ENCODE measurements at places on chromosomes 1 and 21.

DNA sequence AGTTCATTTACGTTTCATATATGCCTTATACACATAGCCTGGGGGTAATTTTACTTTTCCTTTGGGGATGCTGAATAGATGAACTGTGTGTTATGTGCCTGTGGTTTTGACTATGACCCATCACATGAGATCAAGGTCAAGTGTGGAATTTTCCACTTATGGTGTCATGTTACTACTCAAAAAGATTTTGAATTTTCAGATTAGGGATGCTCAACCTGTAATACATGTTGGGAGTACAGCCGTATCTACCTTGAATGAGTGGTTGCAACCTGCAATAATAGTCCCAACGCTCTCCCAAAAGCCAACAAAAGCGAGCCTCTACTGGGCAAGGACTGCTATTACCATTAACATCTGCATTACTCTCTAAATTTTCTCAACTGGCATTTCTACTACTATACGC lies 68.5 kb upstream of the SDC3 start:
- no peak for DNase-seq

DNA sequence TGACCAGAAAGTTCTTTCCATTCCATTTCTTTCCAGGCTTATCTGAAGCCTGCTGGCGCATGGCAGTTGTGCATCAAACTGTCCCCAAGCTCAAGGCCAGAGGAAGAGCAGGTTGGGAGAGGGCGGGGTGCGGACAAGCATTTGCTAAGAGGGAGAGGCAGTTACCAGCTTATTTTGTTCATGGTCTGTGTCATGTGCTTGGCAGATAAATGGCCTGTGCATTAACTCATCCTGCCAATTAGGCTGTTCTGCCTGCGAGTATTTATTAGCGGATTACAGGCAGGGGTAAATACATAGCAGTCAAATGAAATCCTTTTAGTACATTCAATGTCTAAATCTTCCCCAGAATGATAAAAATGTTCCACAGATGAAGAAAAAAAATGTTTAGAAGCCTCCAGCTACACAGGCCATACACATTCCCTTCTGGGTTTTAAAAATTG lies 48.9 kb upstream of the B3GALNT2 start:
- no peak for DNase-seq

DNA sequence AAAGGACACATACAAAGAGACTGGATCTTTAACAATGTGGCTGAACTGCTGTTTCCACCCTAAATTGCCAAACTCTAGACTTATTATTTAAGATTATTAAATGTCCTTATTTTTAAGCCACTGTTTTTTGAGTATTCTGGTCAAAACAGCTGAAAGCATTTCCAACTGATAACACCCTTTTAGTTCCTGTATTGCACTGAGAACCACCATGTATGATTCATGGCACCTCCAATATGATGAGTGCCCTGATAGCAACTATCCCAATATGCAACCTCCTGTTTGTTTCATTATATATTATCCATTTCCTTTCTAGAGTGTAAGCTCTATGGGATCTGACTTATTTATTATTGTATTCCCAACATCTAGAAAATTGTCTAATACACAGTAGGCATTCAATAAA lies 269.4 kb downstream of the HHIPL2 start:
- DNase-seq = no peak

- DNase-seq = no peak
Measured at GRCh38 chr1:187443939-187444338, 615.2 kb downstream of the PLA2G4A start.

- DNase-seq = no peak
Measured at GRCh38 chr1:1162597-1163537, 10.8 kb upstream of the TTLL10 start.

GRCh38 chr1:29962831-29963247 lies 726.5 kb downstream of the PTPRU start:
- no peak for DNase-seq

DNA sequence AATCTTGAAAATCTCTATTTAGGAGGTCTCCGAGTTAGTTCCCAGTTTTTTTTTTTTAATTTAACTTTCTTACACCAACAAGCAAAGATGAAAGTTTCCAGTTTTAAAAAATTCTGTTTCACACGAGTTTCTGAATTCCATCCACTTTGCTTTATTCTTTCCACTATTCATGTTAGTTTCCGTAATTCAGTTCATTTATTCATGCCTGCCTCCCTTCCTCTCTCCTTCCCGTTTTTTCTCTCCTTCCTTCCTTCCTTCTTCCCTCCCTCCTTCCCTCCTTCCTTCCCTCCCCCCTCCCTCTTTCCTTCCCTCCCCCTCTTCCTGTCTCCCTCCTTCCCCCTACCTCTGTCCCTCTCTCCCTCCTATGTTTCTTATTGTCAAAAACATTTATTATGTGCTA lies 22.3 kb downstream of the ADGRL2 start:
- DNase-seq = no peak

DNA sequence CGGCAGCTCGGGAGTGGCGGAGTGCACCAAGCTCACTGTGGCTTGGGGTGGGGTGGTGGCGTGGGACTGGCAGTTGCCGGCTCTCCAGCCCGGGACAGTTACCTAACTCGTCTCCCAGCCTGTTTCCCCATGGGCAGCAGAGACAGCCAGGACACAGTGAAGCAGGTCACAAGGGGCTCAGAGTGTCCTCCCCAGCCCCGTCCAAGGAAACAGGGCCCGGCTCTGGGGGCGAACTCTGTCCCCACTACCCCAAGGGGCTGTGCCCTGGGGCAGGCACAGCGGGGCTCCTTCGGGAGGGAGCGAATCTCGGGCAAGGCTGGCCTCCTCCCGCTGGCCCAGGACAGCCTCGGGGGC lies 759 bp downstream of the GPR157 start:
- DNase-seq = no peak

- DNase-seq = no peak
Measured at GRCh38 chr1:119462964-119463363, 44.0 kb upstream of the HSD3B1 start.

DNA sequence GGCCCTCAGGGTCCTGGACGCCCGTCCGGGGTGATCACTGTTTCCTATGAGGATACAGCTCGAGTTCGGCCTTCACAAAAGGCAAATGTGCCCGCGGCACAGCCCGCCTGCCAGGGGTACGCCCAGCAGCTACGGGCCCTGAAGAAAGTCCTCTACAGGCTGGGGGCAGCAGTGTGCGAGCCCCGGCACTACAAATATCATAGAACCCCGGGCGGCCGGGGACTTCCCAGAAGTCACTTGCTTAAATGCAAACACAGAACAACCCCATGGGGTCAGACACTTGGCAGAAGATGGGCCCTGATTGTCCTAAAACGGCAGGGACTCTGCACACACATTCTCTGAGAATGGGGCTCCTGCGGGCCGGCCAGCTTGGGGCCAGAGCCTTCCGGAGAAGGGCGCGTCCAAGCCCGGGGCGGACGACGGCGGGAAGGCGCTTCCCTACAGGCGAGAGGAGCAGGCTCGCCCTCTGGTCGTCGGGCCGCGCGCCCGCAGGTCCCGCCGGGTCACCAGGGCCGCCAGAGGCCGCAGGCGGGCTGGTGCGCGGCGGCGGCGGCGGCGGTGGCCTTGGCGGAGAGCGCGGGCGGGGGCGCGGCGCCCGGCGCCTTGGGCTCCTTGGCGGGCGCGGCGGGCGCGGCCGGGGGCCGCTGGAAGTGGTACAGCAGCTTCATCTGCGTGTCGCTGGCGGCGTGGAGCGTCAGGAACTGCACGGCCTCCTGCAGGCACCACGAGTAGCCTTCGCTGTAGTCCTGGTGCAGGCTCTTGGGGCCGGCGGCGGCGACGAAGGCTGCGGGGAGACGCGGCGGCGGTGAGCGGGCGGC lies 888 bp downstream of the HES5 start:
- no peak for DNase-seq

DNA sequence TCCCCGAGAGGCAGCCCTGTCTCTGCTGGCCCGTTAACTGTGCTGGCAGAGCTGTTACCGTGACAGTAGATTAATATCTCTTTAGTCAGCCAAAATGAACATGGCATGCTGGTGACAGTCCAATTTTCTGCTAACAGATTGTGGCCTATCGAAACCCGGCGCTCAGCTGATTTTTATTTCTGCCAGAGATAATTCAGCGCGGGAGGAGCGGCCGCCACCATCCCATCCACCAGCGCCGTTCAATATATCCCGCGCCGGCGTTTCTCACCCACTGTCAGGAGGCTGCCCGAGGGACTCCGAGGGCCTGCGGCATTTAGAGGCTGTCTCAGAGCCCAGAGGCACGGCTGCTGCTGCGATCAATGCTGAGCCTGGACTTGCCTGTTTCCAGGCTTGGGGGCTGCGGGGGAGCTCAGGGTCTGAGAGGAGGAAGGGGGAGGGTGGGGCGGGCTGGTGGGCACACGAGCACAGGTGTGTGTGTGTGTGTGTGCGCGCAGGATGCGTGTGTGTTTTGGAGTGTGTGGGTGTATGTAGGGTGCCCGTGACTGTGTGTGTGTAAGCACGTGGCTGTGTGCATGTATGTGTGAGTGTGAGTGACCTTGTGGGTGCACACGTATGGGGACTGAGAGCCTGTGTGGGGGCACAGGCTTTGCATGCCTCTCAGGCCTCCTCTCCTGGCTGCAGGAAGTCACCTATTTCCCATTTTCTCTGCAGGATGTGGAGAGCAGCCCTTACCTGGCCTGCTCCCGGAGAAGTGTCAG lies 109.7 kb upstream of the ACTRT2 start:
- DNase-seq = no peak

GRCh38 chr1:232422898-232423297 lies 207.0 kb downstream of the SIPA1L2 start:
- no peak for DNase-seq

DNA sequence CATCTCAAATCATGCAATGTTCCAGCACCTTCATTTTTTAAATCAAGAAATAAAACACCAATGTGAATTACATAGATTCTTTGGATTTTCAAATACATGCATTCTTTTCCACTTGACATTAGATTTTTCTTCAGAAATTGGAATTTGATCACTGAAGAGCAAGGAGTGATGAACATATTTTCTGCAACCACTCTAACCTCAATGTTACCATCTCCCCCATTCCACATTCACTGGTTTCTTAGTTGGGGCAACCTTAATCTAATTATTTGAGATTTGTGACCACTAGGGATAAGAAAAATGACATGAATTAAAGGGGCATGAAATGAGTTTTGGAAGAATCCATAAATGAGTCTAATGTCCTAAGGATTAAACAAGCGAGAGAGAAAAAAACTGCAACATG lies 168.7 kb upstream of the NR5A2 start:
- no peak for DNase-seq

- DNase-seq = no peak
Measured at GRCh38 chr1:43018121-43018520, 59.5 kb upstream of the SLC2A1 start.

DNA sequence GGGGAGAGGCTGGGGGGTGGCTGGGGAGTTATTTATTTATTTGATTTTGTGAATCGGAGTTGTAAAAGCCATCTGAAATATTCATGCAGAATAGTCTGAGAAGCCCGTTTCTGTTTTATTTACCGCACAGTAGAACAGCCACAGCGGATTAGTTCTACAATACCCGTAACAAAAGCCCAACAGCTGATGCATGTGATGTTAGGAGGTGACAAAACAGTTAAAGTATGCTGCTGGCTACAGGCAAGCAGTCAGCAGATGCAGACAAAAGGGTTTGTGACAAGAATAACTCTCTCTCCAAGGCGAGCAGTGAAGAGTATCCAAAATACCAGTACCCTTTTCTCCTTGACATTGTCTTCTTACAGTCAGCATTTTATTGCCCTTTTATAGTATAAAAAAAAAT lies 42.0 kb downstream of the PROX1 start:
- no peak for DNase-seq

GRCh38 chr1:65209005-65209885 lies 61.2 kb downstream of the AK4 start:
- DNase-seq = no peak

DNA sequence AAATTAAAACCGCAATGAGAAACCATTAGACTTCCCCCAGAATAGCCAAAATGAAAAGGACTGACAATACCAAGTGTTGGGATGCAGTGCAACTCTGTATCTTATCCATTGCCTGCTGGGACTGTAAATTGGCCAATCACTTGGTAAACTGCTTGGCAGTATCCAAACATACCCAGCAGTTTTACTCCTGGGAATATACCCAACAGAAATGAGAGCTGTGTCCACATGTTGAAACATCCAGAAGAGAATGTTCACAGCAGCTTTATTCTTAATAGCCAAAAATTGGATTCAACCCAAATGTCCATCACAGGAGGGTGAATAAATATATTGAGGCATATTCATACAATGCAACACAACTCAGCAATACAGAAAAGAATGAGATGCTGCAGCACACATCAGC lies 13.7 kb upstream of the FAM20B start:
- no peak for DNase-seq

- no peak for DNase-seq
Measured at GRCh38 chr1:193229136-193229535, 42.7 kb upstream of the B3GALT2 start.

- DNase-seq = no peak
Measured at GRCh38 chr1:230548997-230549396, 93.3 kb upstream of the COG2 start.

DNA sequence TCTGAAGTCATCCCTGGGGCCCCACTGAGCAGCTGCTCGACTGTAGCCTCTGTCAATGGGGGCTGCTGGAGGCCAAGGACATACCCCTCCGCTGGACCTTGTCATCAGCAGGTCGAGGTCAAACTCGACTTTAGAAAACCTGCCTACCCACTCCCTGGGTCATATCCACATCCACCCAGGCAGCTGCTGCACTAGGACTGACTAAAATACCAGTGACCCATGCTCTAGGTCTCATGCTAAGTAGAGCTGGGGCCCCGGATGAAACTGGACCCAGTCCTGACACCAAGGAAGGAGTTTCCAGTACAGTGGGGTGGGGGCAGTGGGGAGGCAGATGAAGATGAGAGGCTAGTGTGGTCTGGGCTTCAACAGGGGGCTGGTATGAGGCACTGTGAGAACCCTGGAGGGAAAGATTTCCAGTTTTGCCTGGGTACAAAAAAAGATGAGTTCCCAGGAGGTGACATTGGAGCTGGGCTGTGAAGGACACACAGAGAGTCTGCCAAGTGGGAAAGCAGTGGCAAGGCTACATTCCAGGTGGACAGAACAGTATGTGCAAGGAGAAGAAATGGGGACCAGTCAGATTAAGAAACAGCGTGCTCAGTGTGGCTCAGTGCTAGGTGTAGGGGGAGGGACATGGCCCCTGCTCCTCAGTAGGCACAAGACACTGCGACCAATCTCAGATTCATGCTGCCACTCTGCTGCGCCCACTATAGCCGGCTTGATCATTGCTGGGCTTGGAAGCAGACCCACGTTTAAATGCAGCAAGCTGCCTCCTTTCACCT lies 12.4 kb downstream of the SLC2A1 start:
- DNase-seq = no peak

- no peak for DNase-seq
Measured at GRCh38 chr21:44987301-44987885, 47.6 kb downstream of the SLX9 start.

- DNase-seq = no peak
Measured at GRCh38 chr1:162724583-162725120, 65.8 kb upstream of the HSD17B7 start.

GRCh38 chr1:171195767-171196166 lies 10.7 kb downstream of the FMO2 start:
- no peak for DNase-seq

DNA sequence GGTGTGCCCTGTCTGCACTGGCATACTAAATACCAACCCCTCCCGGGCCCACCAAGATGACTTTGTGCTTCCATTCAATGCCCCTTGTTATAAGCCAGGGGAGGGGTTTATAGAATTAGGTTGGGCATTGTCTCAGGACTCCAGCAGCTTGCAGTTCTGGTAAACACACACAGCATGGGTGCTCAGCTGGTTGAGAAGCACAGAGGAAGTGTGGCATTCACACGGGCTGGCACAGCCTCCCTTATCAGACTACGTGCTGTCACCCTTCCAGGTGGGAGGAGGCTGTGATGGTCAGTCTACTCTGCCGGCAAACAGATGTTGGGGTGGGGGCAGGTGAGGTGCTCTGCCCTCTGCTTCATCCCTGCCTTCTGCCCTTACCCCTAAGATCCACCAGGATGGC lies 15.0 kb upstream of the SLC6A17 start:
- no peak for DNase-seq

Measured in vagina (tissue), 2 donors.